ENCODE measurements at places on chromosomes 16 and 17.

DNA sequence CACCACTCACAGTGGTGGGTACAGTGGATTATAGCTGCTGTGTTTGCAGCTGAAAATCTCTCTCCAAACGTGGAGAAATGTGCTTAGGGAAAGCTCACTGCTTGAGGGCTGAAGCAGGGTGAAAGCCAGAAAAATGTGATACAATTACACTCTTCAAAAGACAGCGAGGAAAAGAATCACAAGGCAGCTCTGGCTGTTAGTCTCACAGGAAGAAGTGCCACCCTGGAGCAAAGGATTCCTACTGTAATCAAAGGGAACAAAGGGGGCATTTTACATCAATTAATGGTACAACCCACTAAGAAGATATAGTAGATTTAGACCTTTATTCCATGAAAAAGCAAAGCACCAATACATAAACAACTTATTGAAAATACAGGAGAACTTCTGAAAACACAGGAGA, 48.1 kb upstream of the IRX5 start:
- DNase-seq = no peak

GRCh38 chr17:50768346-50768761, 1.0 kb upstream of the ANKRD40CL start:
- DNase-seq = no peak

GRCh38 chr16:22684574-22685458, 129.1 kb upstream of the HS3ST2 start:
- DNase-seq = no peak

DNA sequence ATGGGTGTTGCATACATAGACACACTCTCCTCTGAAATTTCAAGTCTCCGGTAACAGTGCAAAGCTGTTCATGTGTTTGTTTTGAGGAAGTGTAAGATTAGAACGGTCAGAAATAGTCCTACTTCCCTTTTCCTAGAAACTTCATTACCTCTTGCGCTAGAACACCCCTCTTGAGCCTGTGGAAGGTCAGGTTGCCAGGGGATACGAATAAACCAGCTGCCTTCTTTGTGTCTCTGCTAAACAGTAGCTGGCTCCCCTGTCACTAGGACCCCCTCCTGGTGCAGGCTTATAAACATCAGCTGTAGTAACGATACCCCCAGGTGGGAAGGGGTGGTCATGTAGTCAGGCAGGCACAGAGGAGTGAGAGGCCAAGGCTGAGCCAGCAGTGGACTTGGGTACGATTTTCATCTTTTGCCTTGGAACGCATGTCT, 113.4 kb upstream of the RCVRN start:
- no peak for DNase-seq

DNA sequence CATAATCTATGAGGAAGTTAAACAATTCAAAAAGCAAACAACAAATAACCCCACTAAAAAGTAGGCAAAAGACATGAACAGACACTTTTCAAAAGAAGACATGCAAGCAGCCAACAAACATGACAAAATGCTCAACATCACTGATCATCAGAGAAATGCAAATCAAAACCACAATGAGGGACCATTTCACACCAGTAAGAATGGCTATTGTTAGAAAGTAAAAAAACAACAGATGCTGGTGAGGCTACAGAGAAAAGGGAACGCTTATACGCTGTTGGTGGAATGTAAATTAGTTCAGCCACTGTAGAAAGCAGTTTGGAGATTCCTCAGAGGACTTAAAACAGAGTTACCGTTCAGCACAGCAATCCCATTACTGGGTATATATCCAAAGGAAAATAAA, 24.4 kb downstream of the TNFRSF13B start:
- no peak for DNase-seq

DNA sequence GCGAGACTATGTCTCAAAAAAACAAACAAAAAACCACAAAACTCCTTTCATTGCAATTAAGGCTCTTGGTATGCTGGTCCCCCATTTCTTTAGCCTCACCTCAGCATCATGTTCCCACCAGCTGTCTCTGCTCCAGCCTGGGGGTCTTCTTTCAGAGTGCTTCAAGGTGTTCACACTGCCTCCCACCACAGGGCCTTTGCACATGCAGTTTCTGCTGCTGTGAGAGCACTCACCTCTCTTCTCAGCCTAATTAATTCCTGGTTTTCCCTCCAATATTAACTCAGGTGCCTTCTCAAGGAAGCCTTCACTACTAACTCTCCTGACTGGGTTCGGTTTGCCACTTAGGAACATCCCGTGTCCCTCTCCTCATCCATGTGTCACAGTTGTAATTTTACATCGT, 15.9 kb upstream of the PIK3R6 start:
- no peak for DNase-seq

DNA sequence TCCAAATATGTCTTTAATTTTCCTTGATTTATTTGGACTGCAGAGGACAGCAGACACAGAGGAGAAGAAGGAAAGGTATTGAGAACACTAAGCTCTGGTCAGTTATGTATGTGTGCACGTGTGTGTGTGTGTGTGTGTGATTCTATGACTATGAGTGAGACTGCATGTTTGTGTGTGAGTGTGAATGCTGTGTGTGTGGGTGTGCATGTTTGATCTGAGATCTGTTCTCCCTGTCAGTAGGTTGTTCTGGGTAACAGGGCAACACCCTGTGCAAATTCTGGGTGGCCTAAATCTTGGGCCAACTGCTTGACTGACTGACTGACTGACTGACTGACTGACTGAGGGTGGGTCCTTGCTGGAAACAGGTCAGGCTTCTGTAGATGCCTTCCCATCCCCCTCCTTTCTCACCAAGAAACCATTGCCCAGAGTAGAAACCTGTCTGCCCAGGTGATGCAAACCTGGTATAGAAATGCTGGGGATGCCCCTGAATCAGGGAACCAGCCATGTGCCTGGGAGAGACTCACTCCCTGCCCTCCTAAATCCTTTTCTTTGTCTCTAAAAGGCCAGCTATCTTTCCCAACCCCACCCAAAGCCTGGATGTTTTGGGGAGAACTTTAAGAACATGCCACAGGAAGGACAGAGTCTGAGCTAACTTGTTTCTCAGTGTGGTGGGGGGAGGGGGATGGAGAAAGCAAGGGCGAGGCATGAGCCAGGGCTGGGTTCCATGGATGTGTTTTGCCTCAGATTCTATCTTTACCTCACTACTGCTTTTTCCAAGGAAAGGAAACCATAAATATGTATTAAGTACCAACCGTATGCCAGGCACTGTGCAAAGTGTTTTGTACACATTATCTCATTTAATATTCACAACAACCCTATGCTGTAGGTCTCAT, 4.5 kb upstream of the NR1D1 start:
- no peak for DNase-seq

DNA sequence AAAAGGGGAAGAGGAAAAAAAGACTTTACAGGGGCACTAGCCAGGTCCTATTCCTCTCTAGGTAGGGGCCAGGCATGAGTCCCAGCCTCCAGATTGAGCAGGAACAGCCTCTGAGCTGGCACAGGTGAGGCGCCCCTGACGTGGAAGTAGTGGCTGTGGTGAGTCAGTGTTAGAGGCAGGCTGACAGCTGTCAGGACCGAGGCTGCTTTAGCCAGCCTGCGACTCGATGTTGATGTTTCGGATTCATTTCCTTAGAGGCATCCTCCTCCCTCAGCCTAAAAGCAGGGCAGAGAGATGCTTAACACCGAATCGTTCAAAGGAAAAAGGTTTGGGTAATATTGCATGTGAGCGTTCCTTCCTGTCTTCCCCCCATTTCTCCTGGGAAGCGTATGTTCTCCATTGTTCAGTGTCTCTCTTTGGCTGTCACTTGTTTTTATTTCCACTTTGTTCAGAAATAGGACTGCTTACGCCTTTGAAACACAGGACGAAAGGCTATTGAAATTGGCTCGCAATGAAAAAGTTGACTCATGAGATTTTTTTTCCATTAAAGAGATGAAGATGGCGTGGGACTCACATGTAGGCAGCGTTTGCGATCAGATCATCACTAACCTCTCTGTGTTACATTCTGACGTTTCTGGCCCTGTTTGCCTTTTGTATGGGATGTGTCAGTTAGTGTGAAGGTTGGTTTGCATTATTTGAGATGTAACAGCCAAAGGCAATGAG, 1.3 kb downstream of the KIAA0513 start:
- DNase-seq = no peak

DNA sequence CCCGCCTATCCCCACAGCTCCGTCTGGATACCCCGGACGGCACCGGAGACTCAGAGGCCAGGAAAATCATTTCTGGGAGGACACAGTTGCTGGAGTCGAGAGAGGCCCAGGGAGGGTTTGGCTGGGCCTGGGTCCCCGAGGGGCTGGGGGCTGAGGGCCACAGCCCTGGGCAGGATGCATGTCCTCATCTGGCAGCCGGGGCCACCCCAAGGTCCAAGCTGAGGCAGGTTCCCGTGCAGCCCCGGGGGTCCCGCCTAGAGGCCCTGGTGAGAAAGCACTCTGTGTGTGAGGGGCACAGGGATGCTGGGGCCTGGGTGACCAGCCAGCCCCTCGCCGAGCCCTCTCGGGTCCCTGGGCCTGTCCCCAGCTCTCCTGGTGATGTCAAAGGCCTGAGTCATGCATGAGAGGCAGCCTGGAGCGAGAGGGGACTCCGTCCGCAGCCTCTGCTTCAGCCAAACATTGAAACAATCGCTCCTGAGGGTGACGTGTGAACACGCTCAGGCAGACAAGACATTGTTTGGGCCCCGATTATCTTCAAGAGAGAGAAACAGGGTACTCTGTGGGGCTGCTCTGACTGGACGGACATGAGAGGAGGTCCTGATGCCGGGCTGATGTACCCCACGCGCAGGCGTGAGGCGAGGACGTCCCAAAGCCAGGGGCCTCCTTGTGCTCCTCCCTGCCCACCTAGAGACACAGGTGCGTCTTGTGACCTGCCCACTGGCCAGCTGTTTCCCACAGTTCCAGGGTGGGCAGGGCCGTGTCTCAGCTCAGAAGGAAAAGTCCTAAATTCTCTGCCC, 25.8 kb upstream of the C1QTNF8 start:
- no peak for DNase-seq

DNA sequence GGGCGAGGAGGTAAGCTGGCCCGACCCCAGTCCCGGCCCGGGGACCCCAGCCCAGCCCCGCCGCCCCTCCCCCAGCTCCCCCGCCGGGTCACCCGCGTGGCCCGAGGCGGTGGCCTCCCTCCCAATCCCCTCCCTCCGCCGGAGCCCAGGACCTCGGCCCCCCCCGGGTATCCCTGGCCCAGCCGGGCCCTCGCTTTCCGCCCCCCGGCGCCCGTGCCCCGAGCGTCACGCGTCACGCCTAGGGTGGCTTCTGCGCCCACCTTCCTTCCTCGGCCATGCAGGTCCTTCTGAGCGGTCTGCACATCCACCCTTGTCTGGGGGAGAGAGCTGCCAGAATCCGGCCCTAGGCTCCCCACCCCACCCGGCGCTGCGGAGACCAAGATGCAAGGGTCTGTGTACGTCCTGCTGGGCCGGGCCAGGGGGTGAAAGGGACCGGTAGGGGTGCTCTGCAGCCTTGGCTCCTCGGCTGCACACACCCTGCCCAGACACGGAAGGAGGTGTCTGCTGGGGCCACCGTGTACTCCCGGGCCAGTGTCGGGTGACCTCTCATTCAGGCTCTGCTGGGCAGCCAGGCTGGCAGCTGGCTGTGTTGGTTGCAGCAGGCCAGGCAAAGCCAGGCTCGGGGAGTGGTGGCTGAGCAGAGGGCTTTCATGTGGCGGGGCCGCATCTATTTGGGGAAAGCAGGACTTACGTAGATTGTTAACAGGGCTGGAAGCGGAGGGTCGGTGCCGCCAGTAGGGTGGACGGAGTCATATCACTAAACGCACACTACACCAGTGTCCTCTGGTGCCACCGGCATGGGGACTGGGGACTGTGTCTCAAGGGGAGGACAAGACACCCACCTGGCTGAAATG, 754 bp downstream of the RAB11FIP4 start:
- no peak for DNase-seq

GRCh38 chr17:75084039-75084660, 3.6 kb upstream of the SLC16A5 start:
- DNase-seq = peak; percentile 38

DNA sequence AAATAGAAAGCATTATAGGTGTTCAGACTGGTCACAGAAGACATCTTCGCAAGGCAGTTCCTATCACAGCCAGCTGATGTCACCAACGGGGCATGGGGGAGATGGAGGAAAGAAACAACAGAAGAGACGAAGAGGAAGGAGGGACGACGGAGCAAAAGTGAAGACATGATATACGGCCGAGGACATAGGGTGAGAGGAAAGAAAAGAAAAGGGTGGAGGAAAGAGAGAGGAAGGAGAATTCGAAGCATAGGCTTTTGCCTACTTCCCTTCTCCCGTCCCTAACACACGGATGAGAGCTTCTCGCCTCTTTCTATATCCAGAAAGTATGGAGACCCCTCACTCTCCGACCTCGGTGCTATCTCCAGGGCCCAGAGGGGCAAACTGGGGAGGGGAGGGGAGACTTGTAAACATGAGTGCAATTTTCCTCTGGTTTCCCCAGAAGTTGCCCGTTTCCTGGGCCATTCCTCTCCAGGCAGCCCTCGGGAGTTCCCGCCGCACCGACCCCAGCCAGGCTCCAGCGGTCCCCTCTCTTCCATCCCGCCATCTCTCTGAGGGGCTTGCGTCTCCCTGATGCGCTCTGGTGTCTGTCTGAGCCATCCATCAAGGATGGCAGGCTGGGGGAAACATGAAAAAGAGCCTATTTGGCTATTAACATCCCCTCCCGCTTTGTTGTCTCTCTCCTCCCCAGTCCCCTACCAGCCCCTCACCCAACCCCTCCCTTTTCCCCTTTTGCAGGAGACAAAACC, 26.0 kb downstream of the COPZ2 start:
- peak; percentile 40 for DNase-seq

GRCh38 chr17:68568581-68568980, 32.6 kb downstream of the FAM20A start:
- DNase-seq = no peak

- DNase-seq = no peak
Measured at GRCh38 chr16:50489182-50489581, 59.0 kb upstream of the NKD1 start.

GRCh38 chr17:43952724-43953666, 745 bp downstream of the PYY start:
- DNase-seq = no peak

- DNase-seq = no peak
Measured at GRCh38 chr17:68461122-68461539, 3.8 kb upstream of the WIPI1 start.

DNA sequence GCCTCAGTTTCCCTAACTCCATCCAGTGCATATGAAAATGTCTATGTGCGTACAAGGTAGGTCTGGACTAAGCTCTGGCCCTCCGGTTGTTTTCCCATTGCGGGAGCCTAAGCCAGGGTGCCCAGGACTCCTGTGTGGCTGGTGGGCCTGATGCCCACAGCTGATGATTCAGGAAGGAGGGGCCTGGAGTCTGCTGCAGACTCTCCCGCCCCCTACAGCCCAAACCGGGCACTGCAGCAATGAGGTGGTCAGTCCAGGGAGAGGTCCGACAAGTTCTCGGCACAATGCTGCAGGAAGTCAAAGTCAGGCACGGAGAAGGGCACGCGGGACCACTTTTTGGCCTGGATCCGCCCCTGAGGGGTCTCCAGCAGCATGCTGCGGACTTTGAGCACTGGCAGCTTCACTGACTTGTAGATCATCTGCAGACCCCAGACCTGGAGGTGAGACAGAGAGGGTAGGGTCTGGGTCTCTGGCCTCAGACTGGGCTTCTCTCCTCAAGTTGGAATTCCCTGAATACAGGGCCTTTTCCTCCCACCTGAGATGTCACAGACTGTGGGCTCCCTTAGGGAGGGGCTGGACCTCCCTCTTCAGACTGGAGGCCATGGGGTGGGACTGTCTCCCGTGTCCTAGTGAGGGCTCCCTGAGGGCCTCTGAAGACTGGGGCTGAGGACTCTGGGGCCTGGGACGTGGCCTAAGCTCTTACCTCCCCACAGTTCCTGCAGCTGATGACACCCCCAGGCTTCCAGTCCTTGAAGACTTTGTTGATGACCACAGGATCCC, 3.4 kb upstream of the ZNF385C start:
- DNase-seq = peak; percentile 71

All from brain microvascular endothelial cell (primary cell).